ENCODE measurements at places on chromosomes 12 and 14.

DNA sequence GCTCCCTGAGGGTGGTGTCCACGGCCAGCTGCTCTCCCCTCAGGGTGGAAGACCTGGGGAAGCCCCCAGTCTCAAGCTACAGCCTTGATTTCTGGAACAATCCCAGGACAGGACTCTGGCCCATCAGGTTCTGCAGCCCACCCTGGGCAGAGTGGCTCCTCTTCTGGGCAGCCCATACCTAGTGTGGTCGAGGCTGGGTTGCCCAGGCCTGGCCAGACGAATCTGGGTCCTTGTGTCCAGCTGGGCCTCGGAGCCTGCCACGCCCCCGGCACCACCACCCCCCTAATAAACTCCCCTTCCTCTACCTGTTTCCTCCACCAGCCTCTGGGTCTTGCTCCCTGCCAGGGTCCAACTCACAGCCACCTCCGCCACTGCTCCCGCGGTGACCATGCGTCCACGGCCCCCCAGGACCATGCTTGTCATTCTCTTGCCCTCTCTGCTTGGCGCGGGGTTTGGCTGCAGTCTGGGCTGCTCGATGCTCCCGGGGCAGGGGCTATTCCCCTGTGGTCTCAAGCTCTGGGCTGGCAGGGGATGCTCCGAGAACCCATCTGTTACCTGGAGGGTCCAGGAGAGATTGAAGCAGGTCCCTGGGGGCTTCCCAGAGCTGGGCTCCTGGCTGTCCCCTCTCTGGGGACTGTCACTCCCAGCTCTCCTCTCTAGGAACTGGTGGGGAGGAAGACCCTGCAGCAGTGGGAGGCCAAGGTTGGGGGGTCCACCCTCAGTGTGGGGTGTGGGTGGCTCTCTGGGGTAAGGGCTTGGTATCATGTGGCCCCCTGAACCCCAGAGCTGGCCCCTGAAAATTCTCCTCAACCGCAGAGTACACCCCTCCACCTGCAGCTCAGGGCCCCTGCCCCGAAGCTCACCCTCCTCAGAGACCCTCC is 8.7 kb upstream of the GPR132 start:
- DNase-seq = no peak

- DNase-seq = no peak
Measured at GRCh38 chr14:23785208-23785607, 149.0 kb downstream of the DHRS2 start.

GRCh38 chr14:69214393-69214792 is 23.1 kb downstream of the EXD2 start:
- DNase-seq = no peak

DNA sequence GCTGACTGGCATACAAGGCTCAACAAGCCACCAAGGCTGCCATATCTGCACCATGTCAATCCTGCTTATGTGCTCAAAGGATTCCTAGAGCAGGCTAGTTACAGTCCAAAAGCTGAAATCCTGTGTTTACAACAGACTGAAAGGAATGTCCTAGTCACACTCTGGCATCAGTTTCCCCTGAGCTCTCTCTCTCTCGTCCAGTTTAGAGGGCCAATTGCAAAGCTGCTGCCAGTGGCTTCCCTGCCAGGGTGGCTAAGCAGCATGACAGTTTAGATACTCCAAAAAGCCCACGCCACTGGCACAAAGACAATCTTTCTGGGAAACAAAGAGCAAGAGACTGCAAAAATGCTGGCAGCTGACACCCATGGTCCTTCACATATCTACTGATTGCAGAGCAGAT is 392.1 kb downstream of the RPS29 start:
- no peak for DNase-seq

- no peak for DNase-seq
Measured at GRCh38 chr14:60197629-60198303, 32.6 kb upstream of the DHRS7 start.

GRCh38 chr14:98437113-98437512 is 834.9 kb downstream of the BCL11B start:
- no peak for DNase-seq

DNA sequence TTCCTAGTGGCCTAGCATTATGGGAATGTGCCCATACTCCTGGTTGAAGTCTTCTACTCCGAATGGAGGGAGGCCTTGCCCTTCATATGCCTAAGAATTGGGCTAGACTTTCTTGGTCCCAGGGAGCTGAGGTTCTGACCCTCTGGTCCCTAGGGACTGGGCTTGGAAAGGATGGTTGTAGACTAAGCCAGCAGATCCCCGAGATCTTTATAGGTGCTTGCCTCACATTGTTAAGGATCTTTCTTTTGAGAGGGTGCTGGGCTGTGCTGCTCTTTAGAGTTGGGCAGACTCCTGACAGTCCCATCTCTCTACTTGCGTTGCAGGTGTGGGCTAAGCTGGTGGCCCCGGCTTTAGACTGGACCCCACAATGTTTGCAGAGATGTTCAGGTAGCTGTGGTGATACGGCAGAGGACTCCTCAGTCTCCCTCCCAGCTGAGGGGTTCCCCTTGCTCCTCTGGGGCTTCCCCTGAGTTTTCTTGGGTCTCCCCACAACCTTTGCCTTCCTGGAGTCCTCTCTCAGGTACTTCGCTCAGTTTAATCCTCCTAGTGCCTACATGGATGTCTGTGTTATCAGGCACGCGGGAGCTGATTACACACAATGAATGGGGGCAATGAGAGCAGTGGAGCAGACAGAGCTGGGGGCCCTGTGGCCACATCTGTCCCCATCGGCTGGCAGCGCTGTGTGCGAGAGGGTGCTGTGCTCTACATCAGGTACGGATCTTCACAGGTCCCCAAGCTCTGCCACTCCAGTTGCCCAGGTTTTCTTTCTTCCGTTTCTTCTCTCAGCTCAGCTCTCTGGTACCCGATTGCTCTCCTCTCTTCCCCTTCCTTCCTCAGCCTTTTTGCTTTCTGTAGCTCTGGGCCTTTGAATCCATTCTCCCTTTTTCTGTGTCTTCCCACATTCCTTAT is 1.3 kb downstream of the MBD6 start:
- peak; percentile 40 for DNase-seq

DNA sequence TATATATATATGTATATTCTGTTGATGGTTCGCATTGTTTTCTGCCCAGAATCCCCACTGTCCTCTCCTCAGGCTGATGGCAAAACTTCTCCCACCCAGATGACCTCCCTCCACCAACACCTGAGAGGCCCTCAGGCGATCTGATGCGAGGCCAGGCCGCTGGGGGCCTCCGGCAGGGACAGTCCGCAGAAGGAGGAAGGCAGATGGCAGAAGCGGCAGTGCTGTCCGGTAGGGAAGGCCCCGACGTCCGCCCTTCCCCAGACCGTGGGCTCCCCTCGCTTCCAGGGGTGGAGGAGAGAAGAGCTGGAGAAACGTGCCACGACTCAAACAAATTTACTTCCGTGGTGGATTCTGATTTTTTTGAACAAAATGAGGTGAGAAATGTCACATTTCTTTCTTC is 178.3 kb upstream of the RGS6 start:
- DNase-seq = no peak

Measured in NAMALWA (cell line).